Amniotic stem cell (primary cell): ENCODE measurements at places on chromosomes 1 and 21.

DNA sequence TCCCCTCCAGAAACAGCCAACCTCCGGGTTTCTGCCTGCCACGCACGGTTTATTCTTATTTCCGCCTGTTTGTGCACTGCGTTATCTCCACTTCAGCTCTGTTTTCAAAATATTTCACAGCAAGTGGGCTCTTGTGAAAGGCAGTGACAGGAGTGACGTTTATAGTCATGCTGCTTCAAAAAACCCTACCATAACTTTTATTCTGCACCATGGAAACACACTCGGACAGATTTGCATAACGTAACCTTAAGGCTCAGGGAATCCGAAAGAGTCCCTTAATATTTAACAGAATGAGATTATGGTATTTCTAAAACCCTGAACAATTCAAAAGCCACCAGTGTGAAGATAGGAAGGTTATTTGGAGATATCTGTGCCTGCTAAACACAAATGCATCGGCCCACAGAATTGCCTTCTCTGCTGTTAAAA lies 782 bp upstream of the SDE2 start:
- DNase-seq: no peak

- DNase-seq: no peak
Observed at GRCh38 chr1:81230983-81231728, 569.6 kb upstream of the ADGRL2 start.

DNA sequence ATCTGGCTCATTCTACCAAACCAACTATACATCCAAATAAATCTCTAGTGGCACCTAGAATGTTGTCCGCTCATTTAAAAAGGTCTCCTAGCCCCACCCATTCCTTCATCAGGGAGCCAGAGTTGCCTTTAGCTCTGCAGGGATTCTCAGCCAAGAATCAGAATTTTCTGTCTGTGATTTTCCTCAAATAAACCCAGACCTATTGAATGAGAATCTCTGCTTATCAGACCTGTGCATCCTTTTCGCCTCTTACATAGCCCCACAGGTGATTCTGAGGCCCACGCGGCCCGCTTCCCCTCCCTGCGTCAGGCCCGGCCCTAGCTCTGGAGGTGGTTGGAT lies 410 bp upstream of the TDRD5 start:
- no peak for DNase-seq

DNA sequence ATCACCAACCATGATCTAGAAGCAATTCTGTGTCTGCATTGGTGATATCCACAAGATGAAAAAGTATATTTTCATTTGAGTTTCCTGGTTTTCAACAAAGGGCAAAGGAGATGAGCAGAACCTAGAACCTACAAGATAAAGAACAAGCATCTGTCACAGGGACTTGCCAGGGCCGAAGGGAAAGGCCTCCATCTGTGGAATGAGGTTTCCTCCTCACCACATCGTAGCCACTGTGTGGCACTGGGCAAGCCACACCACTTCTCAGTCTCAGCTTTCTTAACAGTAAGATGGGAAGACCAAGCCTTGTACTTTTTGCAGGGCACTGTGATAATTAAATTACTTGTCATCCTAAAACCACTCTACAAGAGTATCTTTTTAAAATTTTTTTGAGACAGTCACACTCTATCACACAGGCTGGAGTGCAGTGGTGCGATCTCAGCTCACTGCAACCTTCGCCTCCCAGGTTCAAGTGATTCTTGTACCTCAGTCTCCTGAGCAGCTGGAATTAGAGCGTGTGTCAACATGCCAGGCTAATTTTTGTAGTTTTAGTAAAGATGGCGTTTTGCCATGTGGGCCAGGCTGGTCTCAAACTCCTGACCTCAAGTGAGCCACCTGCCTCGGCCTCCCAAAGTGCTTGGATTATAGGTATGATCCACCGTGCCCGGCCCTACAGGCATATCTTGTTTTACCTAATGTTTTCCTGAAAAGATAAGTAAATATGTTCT lies 45.8 kb downstream of the ARHGEF11 start:
- no peak for DNase-seq

DNA sequence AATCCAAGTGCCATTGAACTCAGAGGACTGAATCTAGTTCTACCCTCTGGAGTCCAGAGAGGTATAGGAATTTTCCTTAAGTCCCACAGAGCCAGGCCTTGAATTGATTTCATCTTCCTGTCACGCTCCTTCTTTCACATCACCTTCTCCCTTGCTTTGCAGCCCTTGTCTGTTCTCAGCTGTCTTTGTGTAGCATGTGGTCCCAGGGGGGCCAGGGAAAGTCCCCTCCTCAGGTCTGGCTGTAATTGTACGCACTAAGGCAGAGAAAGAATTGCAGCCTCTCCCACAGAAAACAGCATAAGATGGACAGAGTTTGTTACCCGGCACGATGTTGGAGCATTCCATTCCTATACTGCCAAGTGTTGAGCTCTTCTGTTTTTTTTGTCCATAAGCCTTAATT lies 153.6 kb downstream of the FAM78B start:
- DNase-seq: no peak

DNA sequence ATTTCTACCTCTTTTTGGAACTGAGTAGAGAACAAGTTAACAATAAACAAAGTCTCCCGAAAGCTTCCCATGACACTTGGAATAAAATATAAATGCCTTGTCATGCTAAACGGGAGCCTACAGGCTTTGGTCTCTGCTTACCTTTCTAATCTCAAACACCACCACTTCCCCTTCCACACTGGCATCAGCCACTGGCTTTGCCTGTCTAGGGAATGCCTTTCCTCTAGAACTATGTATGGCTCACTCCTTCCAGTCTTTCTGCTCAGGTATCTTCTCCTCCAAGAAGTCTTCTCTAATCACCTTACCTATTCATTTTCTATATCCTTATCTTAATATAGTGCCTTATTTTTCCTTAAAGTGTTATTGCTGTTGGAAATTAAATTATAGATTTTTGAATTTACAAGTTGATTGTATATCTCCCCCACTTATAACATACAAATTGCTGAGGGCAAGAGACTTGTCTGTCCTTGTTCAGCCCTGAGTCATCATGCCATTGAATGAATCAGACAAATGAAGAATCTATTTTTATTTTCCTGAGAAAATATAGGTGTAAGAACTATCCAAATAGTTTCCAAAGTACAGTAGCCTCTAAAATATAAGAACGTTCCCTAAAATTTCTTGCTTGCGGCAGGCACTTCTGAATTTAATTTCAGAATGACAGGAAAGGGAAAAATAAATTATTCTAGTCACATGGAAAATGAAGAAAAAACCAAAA lies 119.2 kb downstream of the TM2D1 start:
- DNase-seq: no peak

GRCh38 chr1:45216200-45216541 lies 9.8 kb upstream of the ZSWIM5 start:
- no peak for DNase-seq

DNA sequence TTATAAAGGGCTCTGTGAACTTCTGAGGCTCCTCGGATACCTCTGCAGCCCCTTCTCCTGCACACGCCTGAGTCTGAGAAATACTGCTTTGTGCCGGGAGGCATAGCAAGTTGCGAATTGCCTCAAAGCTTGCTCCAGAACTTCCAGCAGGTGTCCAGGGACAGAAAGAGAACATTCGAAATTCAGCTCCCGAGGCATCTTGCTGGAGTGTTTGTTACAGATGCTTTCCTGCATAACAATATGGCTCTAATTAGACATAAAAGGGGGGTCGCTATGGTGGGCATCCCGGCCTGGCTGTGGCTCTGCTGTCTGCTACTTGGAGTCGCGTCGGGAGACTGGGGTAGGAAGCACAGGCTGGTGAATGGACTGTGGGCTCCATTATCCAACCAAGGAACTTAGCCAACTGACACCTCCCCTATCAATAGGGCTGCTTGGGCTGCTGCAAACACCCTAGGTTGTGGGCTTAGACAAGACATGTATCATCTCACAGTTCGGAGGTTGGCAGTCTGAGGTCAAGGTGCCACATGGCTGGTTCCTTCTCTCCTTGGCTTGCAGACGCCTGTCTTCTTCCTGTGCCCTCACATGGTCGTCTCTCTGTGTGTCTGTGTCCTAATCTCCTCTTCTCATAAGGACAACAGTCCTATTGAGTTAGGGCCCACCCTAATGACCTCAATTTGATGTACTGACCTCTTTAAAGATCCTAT lies 607.0 kb downstream of the NPHP4 start:
- no peak for DNase-seq

DNA sequence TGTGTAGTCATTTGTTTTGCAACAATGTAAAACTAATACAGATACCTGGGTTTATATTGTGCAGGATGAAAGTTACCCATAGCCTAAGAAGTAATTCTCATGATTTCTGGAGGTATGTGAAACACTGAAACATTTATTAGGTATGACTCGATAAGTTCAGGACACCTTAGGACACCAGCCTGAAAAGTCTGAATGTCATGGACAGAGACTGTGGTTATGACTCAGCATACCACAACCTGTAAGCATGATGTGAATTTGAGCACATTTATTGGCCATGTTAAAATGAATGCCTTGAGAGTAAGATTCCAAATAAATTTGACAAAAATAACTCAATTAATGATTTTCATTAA lies 1471.7 kb upstream of the B3GALT2 start:
- DNase-seq: no peak

- no peak for DNase-seq
Observed at GRCh38 chr1:16015960-16016901, 1.6 kb downstream of the HSPB7 start.

DNA sequence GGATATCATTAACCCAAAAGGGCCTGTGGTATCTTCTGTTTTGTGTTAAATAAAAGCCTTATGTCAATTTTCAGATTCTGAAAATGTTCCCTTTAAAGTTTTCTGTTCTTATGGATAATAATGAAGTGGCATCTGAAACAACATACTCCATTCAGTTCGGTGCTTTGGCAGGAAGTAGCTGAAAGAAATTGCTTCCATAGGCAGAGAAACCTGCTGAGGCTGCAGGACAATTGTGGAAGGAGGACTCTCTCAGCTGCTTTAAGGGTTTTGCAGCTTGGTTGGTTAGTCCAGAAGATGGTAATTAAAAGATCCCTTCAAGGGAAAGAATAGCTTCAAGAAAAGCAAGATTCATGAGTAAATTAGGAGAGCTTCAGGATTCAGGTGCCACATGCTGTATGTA lies 30.5 kb upstream of the NRIP1 start:
- DNase-seq: no peak

GRCh38 chr1:41495210-41495948 lies 10.9 kb upstream of the EDN2 start:
- DNase-seq: no peak

- DNase-seq: no peak
Observed at GRCh38 chr1:226806988-226807387, 63.4 kb upstream of the PSEN2 start.

GRCh38 chr1:232123775-232124659 lies 497.4 kb downstream of the DISC1 start:
- no peak for DNase-seq

- no peak for DNase-seq
Observed at GRCh38 chr1:19815801-19816736, 986 bp upstream of the RNF186 start.

DNA sequence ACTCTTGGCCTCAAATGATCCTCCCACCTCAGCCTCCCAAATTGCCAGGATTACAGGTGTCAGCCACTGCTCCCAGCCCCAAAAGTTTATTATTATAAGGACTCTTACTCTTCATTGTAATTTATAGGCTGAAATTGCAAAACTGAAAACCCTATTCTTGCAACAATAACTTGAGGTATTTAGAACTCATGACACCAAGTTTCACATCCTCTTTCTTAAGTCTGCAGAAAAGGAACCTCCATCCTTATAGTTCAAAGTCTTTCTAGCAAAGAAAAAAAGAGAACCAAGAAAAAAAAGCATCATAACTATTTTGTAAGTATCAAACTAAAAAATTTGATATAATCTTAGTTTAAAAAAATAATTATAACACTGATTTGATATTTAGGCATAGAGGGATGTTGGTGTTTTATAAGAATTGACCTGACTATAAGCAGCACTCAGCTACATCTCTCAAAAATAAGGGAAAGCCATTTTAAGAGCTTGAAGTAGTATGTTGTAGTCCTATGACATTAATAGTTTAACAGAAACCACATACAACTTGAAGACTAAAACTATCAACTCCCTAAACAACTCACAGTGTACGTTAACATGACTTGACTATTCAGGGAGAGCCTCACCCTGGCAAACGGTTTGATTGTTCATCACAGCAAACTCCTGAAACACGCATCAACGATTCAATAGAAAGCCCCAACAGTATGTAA lies 122.4 kb downstream of the AKT3 start:
- DNase-seq: no peak

GRCh38 chr1:57623039-57623790 lies 199.4 kb upstream of the DAB1 start:
- DNase-seq: no peak

DNA sequence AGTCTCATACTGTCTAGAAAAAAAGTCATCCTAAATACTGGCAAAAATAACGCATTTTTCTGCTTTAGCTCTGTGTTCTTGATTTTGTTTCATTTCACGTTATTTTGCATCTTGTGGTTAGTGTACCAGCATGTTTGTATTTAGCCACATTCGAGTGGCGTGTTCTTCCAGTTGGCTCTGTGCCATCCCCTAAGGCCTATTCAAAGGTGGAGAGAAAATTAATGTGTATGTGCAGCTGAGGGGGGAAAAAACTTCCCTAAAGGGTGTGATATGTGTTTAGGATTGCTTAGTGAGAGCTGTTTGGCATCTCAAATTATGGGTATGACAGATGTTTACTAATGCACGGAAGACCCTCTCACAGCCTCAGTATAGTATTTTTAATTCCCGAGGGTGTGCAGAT lies 12.1 kb downstream of the DNAJC16 start:
- no peak for DNase-seq

- DNase-seq: no peak
Observed at GRCh38 chr1:206690516-206690915, 5.8 kb downstream of the MAPKAPK2 start.

GRCh38 chr1:88936760-88937342 lies 45.5 kb upstream of the GTF2B start:
- DNase-seq: no peak

DNA sequence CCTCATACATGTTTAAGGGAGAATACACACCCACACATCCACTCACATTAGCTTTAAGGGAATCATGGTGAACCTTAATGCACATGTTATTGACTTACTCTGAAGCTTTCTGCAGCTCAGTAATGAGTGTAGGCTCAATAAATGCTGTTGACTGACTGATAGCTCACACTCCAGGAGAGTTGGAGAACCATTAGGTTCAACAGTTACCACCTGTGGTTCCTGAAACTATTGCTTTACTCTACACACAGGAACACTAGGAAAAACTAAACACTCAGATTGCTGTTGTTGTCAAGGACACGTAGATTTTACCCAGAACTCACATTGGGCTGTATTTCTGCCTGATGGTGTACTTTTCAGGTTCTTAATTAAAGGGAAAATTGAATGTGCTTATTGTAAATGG lies 37.3 kb downstream of the ZC3H11B start:
- DNase-seq: no peak

GRCh38 chr1:89821322-89822108 lies 683 bp downstream of the LRRC8D start:
- no peak for DNase-seq

GRCh38 chr1:229268505-229268904 lies 2.4 kb upstream of the RAB4A start:
- no peak for DNase-seq
